Naive thymus-derived CD8-positive, alpha-beta T cell (primary cell): ENCODE measurements at places on chromosomes 3 and 15. TPM values are rescaled to one million over a fixed set of nuclear protein-coding genes. Genes with fewer than 3 reads are reported as not detected.

DPPA4 gene
- 6.2 TPM for total RNA-seq

SIDT1 gene
- 71.2 TPM for total RNA-seq

DNA sequence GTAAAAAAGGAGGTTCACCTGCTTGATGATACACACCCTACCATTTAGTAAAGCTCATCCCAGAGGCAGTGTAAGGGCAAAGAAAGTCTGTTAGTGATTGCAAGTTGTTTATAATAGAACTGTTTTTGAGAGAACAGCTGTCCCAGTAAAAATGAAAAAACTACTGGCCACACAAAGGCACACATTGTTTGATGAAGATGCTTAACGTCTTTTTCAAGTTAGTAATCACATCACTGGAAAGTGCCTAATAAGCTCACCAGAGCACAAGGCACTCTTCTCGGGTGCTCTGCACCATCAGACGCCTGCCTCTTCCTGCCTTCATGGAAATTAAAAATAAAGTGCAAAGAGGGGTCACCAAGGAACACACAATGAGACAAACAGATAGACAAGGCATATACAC, 186.9 kb downstream of the PDZRN3 start:
- H3K4me3 ChIP-seq = no peak overlapping the region
- peaks cover 3% of the 10 kb centered on the region for H3K27me3 ChIP-seq
- H3K36me3 ChIP-seq = no peaks in the 10 kb centered on the region

DNA sequence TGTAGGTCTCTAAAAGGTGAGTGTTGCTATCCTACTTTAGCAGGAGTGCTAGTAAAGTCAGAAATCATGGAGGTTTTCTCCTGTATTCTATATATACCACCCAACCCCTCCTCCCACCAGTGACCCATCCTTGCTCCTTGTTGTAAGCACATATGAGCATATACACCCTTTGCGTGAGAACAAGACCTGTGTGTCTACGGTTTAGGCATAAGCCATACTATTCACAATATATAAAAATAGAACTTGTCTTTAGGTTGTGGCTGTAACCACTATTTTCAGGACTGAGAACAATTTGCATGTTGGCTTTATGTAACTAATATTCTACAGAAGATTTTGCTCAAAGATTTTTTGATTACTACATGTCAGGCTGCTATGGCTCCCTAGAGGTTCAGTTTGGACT, 59.1 kb upstream of the TOP2B start:
- H3K27ac ChIP-seq = no peak overlapping the region
- no peaks in the 10 kb centered on the region for H3K4me1 ChIP-seq
- no peak for DNase-seq
- peaks cover 14% of the 10 kb centered on the region for H3K36me3 ChIP-seq
- no peak overlapping the region for H3K4me3 ChIP-seq

DNA sequence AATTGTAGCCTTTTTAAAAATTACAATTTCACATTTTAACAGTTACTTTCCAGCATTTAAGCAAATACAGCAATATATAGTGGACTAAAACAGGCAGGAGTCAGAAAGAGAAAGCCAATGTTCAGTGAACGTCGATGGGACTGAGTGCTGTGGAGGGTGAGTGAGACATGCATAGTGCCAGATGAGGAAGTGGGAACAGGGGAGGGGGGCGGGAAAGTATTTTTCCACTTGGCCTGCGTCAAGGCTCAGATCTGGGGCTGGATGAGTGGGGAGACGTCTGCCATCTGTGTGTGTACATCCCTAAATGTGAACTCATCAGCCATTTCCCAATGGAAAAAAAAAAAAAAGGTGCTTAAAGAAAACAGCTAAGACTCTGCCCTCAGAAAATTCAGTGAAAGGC, 19.2 kb upstream of the RAD18 start:
- H3K4me3 ChIP-seq = no peak overlapping the region
- DNase-seq = no peak
- no peaks in the 10 kb centered on the region for H3K4me1 ChIP-seq
- H3K27me3 ChIP-seq = peaks cover 6% of the 10 kb centered on the region
- H3K36me3 ChIP-seq = peaks cover 6% of the 10 kb centered on the region

DNA sequence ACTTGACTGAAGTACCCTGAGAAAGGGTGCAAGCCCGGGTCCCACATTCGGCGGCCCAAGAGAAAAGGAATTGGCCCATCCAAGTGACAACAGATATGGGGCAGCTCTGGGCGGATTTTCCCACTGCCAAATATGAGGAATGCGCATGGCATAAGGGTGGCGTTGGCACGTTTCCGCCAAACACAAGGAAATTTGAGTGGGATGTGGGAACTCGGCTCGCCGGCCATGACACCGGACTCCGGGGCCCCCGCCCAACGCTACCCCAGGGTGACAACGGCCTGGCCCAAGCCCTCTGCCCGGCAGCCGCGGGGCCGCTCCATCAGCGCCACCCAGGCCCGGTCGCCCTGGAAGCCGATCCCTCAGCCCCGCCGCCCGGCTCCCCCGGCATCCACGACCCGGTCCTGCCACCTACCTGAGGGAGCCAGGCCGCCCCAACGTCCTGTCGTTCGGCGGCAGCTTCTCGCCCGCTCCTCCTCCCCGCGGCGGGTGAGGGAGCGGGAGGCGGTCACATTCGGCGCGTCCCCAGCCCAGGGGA, 449 bp downstream of the RAF1 start:
- no peaks in the 10 kb centered on the region for H3K27me3 ChIP-seq
- peak overlapping the region; percentile 99 for H3K27ac ChIP-seq
- DNase-seq = no peak
- H3K4me1 ChIP-seq = peaks cover 26% of the 10 kb centered on the region
- H3K4me3 ChIP-seq = peak overlapping the region; percentile 96

DNA sequence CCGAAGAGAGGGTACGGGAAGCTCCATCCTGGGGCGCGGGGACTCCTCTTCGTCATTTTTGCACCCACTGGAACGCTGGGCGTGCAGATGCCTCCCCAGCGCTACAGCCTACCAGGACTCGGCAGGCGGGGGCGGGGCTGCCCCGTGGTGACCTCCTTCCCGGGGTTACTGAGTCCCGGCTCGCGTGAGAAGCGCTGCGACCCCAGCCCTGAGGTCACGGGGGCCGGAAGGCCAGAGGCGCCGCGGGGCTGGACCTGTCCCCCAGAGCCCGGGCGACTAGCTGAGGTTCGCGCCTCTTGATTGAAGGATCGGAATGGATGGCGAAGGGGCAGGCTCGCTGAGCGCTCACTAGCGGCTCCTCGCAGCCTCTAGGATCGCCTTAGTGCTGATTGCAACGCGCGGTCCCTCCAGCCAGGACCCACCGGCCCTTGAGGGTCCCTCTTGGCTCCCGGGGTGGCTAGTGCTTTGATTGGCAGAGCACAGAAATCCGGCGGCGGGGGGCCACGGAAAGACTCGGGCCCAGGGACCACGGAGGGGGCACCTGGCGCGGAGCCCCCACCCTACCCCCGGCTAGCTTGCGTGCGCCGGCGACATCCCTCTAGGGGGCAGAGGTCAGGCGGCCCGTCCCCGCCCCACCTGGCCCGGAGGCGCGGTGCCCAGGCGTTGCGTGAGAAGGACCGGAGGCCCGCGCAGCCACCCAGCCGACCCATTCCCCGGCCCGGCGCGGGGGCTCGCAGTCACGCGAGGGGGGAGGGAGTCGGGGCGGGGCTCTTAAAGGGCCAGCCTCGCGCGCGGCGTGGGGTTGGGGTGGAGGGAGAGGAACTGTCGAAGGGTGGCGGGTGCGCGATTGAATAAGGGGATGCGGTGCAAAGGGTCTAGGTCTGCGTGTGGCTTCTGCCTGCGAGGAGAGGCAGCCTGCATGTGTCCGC, 781 bp upstream of the CYP1A1 start:
- DNase-seq = peak; percentile 39
- peak overlapping the region; percentile 82 for H3K4me3 ChIP-seq
- H3K4me1 ChIP-seq = peaks cover 11% of the 10 kb centered on the region
- H3K27me3 ChIP-seq = peaks cover 10% of the 10 kb centered on the region
- no peaks in the 10 kb centered on the region for H3K36me3 ChIP-seq
